Melanocyte of skin (primary cell): ENCODE measurements at places on chromosomes 16 and 17. TPM values are rescaled to one million over a fixed set of nuclear protein-coding genes. Genes with fewer than 3 reads are reported as not detected.

The KRT33B gene
- total RNA-seq = not detected in 2 replicates

The GCGR gene
- total RNA-seq = 0.46 TPM in 1 of 2 replicates, not detected in the other

The HSPB9 gene
- not detected in 2 replicates for total RNA-seq

The RSPRY1 gene
- 25.6 and 30.1 TPM in 2 replicates for total RNA-seq

The C1QL1 gene
- 0.33 and 0.62 TPM in 2 replicates for total RNA-seq

The EME1 gene
- 10.2 and 15.7 TPM in 2 replicates for total RNA-seq

The TRPV2 gene
- 190 and 207 TPM in 2 replicates for total RNA-seq

The KRTAP4-3 gene
- not detected in 2 replicates for total RNA-seq
